KBM-7 (cell line): ENCODE measurements at places on chromosomes 6 and 20.

DNA sequence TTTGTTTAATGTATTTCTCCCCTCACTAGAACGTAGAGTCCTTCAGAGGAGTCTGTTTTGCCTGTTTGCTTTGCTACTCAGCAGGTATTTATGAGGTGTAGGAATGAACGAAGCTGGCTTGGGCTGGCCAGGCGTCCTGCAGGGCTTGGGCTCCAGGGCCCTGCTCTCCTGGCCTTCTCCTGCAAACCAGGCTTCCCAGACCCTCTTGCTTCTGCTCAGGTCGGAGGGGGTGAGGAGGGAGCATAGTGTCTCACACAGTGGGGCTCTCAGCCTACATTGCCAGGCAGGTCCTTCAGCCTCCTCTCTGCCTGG lies 24.6 kb upstream of the MLN start:
- no peak for DNase-seq

DNA sequence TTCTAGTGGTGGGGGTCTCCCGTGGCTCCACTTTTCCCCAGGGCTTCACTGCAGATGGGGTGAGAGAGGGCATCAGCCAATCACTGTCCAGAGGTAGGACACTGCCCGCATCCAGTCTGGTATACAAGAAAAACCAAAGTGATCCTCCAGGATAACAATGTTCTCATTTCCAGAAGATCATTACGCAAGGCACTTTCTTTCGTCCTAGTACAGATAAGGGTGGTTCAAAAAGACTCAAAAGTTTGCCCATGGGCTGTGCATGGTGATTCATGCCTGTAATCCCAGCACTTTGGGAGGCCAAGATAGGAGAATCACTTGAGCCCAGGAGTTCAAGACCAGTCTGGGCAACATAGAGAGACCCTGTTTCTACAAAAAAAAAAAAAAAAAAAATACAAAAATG lies 16.4 kb downstream of the GMDS start:
- DNase-seq: no peak

DNA sequence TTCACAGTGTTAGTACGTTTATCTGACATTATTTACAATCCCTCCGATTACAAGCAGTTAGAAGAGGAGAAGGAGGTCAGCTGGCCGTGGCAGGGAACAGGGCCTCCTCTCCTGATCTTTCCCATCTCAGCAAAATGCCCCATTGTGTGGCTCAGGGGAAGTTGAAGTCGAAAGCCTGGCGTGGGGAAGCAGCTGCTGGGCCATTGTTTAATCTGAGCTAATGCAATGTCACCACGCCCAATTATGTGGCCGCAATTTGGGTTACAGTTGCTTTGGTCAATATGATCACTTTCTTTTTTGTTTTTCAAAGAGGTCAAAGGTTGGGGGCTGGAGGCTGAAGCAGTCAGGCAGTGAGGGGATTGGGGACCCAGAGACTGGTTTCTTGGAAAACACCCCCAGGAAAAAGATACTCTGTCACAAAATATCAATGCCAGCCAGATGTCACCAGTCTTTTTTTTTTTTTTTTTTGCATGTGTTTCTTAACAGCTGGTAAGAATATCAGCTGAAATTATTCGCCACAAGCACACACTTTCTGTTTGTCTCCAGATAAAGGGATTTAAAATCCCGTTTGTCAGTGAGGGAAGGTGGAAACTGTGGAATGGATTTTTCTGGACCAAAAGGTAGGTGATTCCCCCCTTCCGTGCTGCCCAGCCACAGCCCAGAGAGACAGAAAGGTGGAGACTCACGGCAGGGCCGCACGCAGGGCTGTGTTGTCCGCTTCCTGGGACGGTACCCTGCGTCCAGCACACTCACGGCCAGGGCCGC lies 24.6 kb downstream of the DLL1 start:
- no peak for DNase-seq

- DNase-seq: no peak
Measured at GRCh38 chr20:22524393-22525015, 59.9 kb downstream of the FOXA2 start.

DNA sequence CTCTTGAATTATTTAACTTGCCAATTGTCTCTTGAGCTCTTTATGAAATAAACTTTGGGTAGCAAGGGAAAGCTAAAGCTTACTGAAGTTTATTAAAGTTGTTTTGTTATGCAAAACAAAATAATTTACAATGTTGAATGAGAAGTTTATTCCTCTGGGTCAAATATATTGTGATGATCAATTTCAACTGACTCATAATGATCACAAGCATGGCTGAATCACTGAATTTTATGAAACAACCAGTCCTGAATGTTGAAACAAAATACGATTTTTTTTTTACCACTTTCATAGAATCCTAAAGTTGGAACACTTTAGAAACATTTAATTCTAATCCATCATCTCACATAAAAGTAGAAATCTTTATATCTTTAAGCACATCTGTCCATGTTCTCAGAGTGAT lies 110.3 kb downstream of the RWDD2A start:
- DNase-seq: no peak

- DNase-seq: no peak
Measured at GRCh38 chr6:156957931-156958547, 180.9 kb downstream of the ARID1B start.

- peak; percentile 70 for DNase-seq
Measured at GRCh38 chr20:9978397-9979004, 56.3 kb upstream of the ANKEF1 start.

GRCh38 chr6:89612121-89612520 lies 26.4 kb downstream of the LYRM2 start:
- no peak for DNase-seq

DNA sequence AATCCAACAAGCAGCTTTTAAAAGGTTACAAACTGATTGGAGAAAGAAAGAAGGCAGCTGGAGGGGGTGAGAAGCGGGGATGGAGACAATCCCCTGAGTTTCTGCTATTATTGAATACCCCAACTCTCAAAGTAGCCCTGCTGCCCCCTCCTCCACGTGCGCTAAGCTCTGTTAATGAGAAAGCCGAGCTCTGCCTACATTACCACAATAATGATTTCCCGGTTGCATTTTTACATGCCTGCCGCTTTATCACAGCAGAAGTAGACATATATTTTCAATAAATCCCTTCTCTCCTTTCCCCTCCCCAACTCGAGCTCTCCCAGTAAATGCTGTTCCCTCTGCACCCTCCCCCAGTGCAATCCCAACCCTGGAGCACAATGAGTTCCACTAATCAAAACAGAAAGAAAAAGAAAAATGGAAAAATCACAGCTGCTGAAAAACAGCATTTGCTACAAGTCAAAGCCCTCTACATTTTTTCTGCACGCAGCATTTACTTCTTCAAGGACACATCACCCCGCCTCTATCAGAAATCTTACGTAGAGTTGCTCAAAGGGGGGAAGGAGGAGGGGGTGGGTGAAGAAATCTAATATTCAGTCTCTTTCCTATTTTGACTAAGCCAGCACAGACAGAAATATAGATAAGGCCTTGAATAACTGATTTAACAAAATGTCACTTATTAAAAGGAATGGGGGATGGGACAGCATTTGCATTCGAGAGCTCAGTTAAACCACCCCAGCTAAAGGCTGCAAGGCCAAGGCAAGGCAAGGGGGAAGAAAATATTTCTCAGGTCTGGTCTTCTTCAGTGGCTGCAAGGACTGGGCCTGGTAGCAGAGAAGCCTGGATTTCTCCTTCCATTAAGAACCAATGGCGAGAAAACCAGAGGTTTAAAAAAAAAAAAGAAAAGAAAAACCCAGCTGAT lies 10.7 kb downstream of the TRERF1 start:
- no peak for DNase-seq

GRCh38 chr20:45039475-45039820 lies 61.5 kb downstream of the KCNS1 start:
- DNase-seq: no peak

GRCh38 chr6:152596726-152597125 lies 40.4 kb downstream of the SYNE1 start:
- DNase-seq: no peak

- no peak for DNase-seq
Measured at GRCh38 chr6:145725570-145725969, 9.8 kb downstream of the EPM2A start.

DNA sequence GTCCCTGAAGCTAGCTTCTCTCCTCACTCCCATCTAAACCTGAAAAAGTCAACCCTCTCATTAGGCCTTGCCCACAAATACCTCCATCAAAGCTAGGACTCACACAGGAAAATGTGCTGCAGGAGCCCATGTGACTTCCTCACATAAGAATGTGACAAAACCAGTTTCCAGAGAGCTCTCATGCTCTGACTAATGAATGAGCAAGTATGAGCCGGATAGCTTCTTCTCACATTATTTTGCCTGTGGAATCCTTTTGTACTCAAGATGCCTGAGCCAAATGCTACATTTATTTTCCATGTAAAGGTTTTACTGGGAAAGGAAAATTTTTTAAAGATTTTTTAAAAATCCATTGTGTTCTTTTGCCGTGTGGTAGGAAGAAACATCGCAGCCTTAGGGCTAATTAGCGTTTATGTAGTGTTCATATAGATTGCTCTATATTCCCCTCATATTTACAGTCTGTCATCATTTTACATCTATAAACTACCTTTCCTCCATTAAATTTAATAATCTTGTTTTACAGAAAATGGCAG lies 68.6 kb upstream of the CCN6 start:
- DNase-seq: no peak

DNA sequence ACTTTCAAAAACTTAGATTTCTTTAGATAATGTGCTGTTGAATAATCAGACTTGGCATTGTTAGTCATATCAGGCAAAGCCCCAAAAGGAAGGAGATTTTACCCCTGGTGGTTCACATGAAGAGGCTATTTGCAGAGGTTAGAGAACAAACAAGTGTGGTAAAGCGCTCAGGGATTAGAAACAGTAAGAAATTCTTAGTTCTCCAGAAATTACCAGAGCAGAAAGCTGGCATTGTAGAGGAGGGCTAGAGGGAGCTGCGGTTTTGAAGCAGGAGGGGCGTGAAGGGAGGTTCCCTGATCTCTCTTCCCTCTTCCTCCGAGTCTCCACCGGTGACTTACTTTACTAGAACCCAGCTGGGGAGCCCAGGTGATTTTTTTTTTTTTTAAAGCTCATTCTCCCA lies 10.2 kb downstream of the MYO6 start:
- DNase-seq: peak; percentile 77

- no peak for DNase-seq
Measured at GRCh38 chr6:90612313-90612680, 25.4 kb upstream of the MAP3K7 start.

DNA sequence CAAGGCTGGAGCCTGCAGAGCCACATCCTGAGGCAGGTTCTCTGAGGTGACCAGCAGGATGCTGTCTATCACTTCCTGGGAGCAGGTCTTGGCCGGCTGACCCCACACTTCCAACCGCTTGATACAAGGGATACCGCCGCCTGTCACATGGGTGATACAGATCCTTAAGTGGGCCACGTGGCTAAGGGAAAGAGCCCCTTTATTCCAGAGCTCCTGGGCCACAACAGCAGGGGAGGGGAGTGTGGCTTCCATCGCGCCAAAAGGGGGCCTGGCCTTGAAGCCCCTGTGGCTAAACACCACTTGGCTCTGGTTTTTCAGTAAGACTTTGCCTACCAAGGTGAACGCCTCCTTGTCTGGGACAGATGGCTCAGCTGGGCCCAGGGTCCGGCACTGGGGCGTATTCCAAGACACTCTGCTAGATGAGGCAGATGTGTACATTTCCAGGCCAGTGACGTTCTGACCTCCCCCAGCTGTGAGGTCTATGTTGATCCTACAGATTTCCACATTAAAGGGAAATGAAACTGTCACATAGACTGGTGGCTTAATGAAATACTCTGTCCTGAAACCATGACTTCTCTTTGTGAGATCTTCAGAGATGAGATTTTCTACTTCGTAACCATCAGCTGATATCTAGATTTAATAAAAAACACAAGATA lies 37.6 kb upstream of the AVP start:
- DNase-seq: no peak

- no peak for DNase-seq
Measured at GRCh38 chr6:10831609-10832008, 6.7 kb downstream of the MAK start.

- no peak for DNase-seq
Measured at GRCh38 chr6:145225500-145225899, 509.8 kb downstream of the EPM2A start.

DNA sequence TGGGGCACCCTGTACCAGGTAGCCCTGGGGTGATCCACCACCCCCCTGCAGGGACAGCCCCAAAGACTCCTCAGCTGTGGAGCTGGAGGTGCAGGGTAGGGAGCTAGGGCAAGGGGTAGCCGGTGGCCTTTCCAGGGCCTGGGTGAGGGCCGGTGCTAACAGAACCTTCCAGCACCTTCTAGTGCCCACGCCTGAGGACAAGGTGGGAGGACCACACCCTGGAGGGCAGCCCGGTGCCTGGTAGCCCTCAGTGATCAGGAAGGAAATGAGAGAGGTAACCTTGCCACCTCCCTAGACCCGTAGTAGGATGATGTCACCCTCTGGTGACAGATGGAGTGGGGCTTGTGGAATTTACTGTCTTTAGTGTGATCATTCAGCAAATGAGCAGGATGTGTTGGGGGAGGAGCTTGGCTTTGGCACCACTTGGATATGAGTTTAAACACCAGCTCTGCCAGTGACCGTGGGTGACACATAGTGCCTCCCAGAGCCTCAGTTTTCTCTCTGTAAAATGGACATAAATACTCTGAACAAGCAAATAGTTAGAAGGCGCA lies 187.7 kb downstream of the NFATC2 start:
- DNase-seq: no peak

DNA sequence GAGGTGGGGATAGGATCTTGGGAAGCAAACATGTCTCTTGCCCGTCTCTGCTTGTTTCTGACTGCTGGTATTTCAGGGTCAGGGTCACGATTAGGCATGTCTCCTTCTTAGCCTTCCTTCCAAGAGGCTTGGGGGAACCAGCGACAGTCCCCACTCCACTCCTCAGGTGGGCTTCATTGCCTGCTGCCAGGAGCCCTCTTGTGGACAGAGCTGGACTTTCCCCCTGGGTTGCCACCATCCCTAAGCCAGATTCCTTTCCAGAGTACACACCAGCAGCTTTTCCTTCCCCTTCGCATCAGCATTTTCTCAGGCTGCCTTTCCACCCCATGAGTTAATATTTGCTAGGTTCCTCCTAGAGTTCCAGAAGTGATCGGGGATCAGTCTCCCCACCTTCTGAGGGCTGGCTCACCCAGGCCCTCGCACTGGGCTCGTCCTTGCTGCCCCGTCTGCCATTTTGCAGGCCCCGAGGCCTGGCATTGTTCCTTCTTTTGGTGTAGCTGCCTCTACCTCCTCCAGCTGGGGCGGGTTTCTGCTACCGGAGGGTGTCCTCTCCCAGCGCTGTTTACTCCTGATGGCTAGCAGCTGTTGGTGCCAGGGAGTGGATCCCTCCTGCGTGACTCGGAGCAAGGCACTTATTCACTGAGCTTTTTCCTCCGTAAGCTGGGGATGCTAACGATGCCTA lies 8.8 kb upstream of the C20orf144 start:
- peak; percentile 79 for DNase-seq
